NCI-H510A (cell line): ENCODE measurements at places on chromosomes 13 and 19.

DNA sequence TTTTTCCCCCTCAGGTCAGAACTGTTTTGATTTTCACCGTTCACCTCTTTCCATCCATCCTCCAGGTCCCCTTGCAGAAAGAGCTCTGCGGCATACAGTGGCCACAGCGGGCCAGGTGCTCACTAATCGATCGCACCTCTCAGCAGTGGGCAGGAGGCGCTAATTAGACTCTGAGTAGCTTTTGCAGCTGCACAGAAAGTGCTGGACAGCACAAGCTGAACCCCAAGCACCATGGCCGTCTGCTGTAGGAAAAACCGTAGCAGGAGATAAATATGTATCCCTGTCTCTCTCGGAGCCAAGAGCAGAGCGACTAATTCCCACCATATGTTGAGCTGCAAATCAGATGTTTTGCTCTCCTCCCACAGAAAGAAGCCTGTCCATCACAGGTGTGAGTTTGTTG lies 54.4 kb downstream of the PEX11G start:
- DNase-seq: no peak

- DNase-seq: no peak
Measured at GRCh38 chr13:25633093-25633492, 261.3 kb downstream of the ATP8A2 start.

- DNase-seq: no peak
Measured at GRCh38 chr19:14159059-14159458, 22.7 kb upstream of the ASF1B start.

GRCh38 chr19:20388706-20389225 lies 176.8 kb downstream of the ZNF737 start:
- no peak for DNase-seq

DNA sequence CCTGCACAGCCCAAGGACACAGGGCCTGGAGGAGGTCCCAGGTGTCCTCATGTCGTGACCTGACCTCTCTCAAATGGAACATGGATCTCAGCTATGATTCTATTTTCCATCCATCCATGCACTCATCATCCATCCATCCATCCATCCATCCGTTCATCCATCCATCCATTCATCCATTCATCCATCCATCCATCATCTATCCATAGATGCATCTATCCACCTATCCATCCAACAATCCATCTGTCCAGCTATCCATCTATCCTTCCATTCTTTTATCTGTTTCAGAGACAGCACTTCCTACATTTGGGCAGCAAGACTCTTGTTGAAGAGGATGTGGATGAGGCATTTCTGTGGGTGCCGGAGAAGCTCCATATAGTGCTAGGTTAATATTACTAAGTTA lies 86.7 kb downstream of the SCGB2B2 start:
- DNase-seq: no peak

DNA sequence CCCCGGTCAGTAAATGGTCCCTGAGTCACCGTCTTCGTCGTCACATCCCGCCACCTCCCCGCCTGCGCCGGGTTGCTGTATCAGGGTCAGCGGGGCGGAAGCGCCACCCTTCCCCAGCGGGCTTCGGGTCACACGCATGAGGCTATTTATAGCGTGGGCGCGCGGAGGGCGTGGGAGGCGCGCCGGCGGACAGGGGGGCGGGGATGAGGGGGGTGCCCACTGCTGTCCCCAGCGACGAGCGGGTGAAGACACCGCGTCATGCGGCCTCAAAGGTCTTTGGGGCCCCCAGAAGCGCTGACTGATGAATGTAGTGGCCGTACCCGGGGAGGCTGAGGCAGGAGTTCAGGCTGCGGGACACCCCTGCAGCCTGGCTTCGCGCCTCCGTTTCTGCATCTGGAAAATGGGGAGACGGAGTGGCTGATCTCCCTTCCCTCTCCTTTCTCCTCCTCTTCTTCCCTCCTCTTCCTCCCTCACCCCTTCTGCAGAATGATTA lies 7.9 kb downstream of the UNC13A start:
- no peak for DNase-seq

- no peak for DNase-seq
Measured at GRCh38 chr13:95250961-95251360, 50.3 kb downstream of the ABCC4 start.

GRCh38 chr19:45322744-45323281 lies at the start of gene CKM:
TSS of gene CKM (minus strand) at chr19:45322875. CDS start at chr19:45319713, 3,162 bp downstream.
- no peak for DNase-seq

DNA sequence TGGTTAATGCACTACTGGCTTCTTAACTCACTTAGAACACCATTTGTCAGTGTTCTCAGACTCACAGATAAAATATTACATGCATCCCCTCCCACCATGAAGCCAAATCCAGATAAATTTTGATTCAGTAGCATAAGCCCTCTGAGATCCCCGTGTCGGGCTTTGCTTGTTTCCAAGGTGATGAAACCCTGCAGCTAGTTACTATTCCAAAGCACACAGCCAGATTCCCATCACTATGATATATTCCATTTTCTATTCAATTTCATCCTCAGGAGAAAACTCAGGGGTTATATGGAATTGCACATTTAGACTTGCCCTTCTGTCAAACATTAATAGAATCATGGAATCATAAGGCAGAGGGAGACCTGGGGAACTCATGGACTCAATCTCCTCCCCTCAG lies 9.4 kb upstream of the FAM124A start:
- no peak for DNase-seq

DNA sequence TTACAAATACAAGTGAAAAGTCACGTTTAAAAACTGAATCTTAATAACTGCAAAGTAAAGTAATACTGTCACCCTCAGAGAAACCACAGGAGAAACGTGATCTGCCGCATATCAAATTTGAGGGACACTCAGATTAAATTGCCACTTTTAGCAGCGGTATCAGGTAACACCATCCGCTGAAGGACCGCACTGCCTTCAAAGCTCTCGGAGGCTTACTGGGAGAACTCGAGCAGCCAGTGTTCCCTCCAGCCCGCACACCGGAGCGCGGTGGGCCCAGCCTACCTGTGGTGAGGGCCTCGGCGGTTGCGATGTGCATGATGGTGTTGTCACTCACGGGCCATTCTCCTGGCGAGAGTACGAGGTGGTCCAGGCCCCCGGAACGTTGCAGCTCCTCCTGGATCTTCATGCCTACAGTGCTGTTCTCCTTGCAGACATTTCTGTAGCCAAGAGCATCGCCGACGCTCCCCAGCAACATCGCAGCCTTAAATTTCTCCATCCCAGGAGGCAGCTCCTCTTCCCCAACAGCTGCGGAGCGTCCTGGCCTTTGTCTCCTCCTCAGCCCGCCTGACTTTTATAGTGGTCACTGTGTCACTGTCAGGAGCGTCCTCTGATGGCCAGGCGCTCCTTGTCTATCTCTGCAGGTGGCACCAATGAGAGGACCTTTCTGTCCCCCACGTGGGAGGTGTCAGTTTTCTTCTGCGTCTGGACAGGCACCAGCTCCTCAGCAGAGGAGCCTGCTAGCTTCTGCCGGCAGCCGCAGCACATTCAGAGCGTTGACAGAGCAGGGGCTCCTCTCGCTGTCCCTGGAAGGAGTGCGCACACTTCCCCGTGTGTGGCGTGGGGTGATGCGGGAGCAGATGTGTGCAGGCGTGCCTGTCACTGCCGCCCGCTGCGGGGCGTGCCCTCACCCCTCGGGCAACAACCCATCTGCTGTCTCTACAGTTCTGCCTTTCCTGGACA lies at the start of gene ADPRHL1:
TSS of gene ADPRHL1 (minus strand) at position 547 of the 960 bp plus-strand sequence. CDS start at position 496, 51 bp downstream.
- DNase-seq: no peak

GRCh38 chr13:27601803-27602202 lies 18.5 kb downstream of the LNX2 start:
- DNase-seq: no peak
